Left ventricle myocardium superior (tissue), 1 donor: ENCODE measurements at places on chromosomes 7 and 10. TPM values are rescaled to one million over a fixed set of nuclear protein-coding genes. Genes with fewer than 3 reads are reported as not detected.

Gene PALD1
- 5.2 TPM for total RNA-seq

Gene CHAT
- not detected for total RNA-seq

Gene C10orf53
- not detected for total RNA-seq

Gene WDFY4
- total RNA-seq = 1.6 TPM

Gene CCDC3
- 2.4 TPM for total RNA-seq

Gene ABCA13
- 0.20 TPM for total RNA-seq

Gene RPP38
- total RNA-seq = 8.4 TPM

DNA sequence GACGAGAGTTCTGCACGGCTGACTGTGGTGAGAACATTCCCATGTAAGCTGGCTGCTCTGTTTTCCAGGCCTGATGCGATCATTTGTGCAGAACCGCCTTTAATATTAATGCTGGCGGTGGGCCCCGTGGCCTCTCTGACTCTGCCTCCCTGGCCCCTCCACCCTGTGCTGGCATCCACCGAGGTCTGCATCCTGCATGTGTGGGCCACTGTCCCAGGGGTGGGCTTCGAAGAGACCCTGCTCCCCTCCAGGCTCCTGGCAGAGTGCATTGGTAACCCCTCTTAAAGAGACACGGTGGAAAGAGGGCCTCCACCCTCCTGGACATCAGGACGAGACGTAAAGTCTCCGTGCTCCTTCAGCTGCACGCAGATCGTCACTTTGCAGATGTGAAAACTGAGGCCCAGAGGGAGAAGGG lies 67.3 kb upstream of the FAM20C start:
- no peak for DNase-seq

DNA sequence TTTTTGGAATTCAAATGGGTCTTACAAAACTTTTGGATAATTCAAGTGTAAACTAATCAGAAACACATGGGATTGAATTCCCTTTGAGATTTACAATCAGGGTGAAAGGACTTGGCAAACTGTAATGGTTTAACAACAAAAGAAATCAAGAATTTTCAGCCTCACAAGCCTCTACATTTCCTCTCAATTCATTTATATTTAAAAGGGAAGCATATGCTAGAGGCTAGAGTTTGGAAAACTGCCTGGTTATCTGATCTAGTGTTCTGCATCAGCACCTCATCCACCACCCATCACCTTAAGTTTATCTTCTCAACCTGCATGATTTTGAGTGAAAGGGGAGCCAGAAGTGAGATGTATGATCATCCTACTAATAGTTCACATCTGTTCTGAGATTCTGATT lies 120.7 kb downstream of the TES start:
- no peak for DNase-seq

DNA sequence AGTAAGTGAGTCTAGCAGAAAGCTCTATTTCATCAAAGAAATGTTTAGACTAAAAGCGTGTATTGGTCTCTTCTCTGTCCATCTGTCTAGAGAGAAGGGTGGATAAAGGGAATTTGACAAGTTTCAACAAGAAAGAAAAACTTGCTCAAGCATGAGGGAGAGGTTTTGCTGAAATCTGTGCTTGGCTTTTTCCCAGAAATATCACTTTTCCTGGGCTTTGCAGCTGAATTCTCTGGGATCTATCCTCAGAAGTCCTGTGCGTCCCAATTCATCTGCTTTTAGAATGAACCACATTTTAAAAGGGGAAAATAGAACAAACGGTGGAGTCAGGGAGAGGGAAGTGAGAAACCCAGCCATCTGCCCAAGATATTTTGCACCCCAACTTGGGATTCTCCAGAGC lies 59.6 kb upstream of the CELF2 start:
- DNase-seq = no peak

DNA sequence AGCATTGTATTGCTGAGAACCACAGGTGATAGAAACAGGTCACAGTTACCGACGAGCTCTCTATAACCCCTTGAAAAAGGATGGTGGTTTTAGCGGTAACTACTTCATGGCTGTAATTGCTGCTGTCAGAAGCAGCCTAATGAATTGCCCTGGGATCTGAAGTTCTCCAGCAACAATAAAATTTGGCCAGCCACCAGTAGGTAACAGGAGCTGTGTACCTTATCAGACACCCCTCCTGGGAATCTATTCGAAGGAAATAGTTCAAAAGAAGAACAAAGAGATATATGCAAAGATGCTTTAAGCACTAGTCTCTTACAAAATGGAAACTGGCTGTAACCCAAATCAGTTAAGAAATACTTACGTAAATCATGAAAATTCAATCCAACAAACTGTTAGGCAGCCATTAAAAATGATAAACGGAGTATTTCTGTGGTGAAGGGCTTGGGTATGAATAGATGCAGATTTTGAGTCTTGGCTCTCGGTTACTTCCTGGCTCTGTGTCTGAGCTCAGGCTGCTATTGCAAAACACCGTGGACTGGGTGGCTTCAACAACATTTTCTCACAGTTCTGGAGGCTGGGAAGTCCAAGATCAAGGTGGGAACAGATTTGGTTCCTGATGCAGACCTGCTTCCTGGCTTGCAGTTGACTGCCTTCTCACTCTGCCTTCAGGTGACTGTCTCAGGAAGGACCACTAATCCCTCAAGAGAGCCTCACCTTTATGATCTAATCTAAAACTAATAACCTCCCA lies 1.6 kb downstream of the MSRB2 start:
- DNase-seq = no peak

GRCh38 chr7:78020874-78021249 lies 222.3 kb downstream of the PHTF2 start:
- DNase-seq = no peak

GRCh38 chr7:83466956-83467355 lies 182.0 kb downstream of the SEMA3E start:
- no peak for DNase-seq

DNA sequence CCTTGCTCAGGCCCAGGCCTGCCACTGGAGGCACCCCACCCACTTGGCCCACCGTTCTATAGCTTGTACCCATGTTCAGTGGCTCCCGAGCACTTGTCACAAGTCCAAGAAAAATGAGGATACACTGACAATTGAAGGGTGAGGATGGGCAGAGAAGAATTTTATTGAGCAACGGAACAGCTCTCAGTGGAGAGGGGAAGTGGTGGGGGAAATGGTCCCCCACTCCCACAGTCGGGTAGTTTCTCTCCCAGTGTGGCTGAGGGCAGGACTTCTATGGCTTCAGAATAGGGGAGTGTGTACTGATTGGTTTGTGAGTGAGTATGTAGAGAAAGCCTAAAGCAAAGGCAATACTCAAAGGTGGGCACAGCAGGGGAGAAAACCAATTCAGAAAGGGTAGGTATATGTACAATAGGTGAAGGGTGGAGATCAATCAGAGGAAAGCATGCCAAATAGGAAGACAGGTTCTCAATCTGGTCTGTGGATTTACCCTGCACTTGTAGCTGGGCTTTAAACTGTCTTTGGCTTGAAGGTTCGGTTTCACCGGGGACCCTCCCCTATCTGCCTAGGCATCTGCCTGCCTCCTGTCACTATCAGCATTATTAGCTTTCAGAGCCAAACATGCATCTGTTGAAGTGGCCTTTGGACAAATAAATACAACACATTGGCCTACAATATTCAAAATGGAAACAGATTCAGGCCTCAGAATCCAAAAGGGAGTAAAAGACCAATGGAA lies 8.9 kb upstream of the TSPAN13 start:
- DNase-seq = no peak

GRCh38 chr10:71084818-71085126 lies 127.6 kb upstream of the UNC5B start:
- DNase-seq = no peak

- no peak for DNase-seq
Measured at GRCh38 chr10:486666-487322, 202.7 kb downstream of the DIP2C start.

- DNase-seq = no peak
Measured at GRCh38 chr7:135707570-135707966, 20.4 kb downstream of the SLC13A4 start.

GRCh38 chr7:111638078-111638477 lies 75.8 kb upstream of the IMMP2L start:
- DNase-seq = no peak

- no peak for DNase-seq
Measured at GRCh38 chr10:119225083-119225658, 17.8 kb downstream of the GRK5 start.
